Stimulated activated CD4-positive, alpha-beta T cell treated with anti-CD3 and anti-CD28 coated beads, Interleukin-4, amount 100 ng/mL, for 48 hours (primary cell): ENCODE measurements at places on chromosomes 1 and 21.

- DNase-seq: no peak
These were observed 9.1 kb upstream of the MATN1 start for GRCh38 chr1:30732277-30732996.

DNA sequence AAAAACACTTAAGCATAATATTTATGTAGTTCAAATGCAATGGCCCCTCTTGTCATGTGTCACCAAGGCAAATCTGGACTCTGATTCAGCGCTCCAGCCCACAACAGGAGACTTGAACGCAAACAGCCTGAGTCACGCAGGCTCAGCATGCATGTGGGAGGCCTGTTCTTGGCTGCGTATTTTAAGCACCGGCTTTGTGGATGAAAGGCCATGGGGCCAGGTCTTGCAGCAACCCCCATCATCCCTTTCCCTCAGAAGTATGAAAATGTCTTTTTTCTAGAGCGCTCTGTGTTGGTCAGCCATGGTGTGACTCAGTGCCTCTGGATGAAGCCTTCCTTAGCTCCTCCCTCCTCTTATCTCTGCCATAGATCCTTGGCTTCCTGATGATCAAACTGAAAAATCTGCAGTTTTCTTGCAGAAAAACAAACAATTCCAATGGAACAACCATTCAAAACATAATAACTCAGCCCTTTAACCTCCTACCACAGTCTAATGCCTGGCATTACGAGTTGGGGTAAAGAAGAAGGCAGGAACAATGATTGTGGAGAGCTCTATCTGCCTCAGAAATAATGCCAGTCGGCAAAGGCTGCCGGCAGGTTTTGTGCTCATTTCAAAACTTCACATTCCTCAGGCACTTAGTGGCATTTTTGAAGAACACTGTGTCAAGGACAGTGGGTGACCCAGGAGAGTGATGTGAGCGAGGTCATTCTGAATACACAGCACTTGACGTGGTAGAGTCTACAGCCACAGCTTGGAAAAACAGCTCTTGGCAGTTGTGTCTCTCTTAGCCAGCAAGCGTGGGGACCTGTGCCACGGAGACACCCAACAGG lies 167.5 kb downstream of the CLIC6 start:
- peak; percentile 21 for DNase-seq

- DNase-seq: no peak
These were observed 8.6 kb downstream of the ALPL start for GRCh38 chr1:21517660-21518480.

GRCh38 chr1:170424346-170424745 lies 107.6 kb upstream of the GORAB start:
- DNase-seq: no peak

DNA sequence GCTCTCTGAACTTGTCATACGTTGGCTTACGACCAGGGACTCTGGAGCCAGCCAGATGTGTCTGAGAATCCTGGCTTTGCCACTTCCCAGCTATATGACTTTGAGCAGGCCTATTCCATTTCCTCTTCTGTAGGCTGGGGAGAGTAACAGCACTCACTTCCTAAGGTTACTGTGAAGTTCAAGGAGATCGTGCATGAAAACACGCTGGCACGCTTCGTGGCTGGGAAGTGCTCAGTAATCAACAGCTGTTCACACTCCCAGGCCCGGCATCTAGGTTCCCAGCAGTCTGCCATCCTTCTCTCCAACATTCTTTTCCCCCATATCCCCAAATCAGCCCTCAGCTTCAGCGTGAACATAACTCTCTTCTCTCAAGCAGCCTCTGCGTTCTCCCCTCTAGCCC lies 2.0 kb downstream of the ASCL5 start:
- no peak for DNase-seq

- DNase-seq: no peak
These were observed 63.8 kb downstream of the LAMC1 start for GRCh38 chr1:183087001-183087400.

GRCh38 chr1:112904071-112904830 lies 51.7 kb downstream of the SLC16A1 start:
- DNase-seq: peak; percentile 67

GRCh38 chr1:109901524-109902145 lies 9.0 kb upstream of the CSF1 start:
- peak; percentile 22 for DNase-seq

DNA sequence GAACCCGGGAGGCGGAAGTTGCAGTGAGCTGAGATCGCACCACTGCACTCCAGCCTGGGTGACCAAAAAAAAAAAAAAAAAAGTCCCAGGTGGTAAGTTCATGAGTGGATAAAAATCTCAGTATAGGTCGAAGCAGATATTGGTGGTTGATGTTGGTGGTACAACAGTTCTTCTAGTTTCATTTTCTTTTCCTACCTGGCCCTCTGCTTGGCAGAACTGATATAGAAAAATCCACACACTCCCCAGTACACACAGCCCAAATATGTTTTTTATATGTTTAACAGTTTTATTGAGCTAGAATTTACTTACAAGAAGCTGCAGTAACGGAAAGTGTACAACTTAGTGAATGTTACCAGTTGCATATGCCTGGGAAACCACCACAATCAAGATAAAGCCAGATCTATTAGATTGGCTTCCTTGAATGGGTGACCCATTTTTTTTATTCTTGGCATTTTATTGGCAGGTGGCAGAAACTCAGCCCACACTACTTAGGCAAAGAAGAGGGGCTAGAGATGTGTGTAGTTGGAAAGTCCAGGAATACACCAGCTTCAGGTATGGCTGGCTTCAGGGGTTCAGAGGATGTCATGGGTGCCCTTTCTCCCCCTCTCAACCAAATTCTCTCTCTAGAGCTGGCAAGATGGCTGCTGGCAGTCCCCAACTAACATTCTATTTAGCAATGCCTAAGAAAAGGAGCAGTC lies 118.3 kb upstream of the SLC25A33 start:
- DNase-seq: no peak

- peak; percentile 55 for DNase-seq
These were observed 31.2 kb downstream of the CDCP2 start for GRCh38 chr1:54121482-54122134.

DNA sequence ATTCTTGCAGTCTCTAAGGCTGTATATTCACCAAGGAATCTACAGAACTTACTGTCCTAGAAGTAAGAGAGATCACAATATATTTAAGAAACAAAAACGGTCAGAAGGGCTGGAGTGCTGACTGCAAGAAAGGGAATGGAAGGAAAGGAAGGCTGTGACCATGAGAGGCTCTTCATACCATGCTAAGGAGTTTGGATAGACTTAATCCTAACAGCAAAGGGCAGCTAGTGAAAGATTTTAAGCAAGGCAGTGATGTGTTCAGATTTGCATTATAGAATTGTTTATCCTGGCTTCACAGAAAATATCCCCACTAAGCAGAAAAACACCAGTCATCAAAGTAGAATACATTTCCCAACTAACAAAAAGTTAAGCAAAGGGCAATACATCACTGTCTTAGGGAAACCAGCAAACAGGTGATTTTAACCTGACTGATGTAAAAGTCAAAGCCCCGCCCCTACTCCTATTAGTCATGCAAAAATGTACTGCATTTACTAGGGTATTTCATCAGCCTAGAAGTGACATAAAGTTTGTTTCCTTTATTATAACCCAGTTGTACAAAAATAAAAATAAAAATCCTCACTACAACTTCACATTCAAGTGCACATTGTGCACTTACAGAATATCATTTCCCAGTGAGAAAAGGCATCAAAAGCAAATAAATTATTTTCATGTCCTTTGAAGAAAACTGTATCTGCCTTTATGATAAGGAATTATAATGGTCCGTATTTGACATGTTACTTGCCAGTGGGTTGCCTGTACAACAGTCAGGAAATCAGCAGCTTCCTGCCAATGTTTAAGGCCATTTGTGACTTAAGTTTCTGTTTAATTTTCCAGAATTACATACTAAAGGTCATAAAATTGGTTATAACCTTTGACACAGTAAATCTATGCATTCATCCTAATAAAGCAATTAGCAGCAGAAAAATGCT lies 17.2 kb downstream of the JAK1 start:
- no peak for DNase-seq

- DNase-seq: no peak
These were observed 624.3 kb upstream of the BRINP3 start for GRCh38 chr1:191101960-191102359.

GRCh38 chr1:22344851-22345560 lies 106.6 kb upstream of the ZBTB40 start:
- no peak for DNase-seq

DNA sequence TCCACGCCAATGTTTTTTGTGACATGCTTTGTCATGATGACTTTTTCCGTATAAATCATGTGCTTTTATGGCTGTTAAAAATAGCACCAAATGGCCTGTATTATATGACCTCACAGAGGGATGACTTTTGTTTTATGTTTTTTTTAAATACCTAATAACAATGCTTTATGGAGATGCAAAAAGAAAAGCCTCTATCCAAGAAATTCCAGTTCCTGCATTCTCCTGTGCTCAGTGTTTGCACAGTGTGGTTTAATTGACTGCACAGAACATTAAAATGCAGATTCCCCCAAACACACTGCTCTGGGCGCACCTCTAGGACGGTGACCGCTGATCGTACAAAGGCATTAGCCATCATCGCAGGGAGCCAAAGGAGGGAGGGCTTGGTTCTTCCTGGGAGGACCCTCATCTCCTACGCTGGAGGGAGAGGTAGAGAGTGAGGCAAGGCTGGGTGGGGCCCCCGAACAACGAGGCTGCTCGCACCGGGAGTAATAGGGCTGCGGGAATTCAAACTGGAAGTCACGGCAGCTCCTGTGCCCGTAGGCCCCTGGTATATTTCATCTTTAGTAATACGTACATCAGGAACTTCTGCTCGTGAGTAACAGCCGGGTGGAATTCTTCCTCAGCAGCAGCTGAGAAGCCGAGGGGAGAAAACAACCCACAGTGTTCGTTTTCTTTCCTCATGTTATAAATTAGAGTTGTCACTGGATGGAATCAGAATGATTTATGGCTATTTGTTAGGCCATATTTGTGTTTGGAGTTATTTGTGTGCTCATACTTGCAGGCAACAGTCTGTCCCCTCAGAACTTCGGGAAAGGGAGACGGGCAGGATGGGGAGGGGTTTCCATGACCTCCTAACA lies 465.6 kb downstream of the CAMTA1 start:
- no peak for DNase-seq

- no peak for DNase-seq
These were observed 10.7 kb upstream of the ARHGEF11 start for GRCh38 chr1:157056269-157056668.

- DNase-seq: no peak
These were observed 103.0 kb downstream of the SMYD3 start for GRCh38 chr1:246404078-246404477.

DNA sequence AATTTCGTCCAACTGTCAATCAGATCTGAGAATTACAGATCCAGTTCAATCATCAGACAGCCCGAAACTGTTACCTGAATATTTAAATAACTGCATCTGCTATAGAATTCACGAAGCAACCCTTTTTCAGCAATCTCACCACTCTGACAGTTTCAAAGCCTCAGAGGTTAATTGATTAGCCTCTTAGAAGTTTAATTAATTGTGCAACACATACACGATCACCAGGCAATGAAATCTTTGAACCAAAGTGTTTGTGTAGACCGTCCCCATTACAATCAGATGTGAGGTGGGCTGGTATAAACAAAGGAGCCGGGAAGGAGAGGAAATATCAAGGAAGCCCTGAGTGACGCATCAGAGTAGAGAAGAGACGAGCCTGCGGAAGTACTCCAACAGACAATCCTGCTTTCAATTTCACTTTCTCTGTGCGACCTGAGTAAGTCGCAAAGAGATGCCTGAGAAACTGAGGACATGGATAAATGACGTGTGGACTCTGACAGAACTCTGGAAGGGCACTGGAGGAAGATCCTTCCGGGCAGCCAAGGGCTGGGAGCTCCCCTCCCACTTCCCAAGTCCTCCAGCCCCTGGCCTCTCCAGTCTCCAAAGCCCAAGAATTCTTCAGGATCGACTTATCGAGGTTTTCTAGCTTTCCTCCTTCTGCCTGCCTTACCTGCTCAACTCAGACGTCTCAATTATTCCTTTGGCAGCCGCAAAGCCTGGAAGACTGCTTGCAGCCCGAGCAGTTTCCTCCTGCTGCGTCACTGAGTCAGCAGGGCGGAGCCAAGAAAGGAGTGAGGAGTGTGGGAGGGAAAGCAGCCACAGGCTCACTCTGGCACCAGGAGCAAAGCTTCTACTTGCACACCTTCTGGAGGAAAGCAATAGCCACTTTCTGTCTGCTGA lies at the start of gene RNASEL:
RNASEL (minus strand) TSS at position 757 of the 897 bp plus-strand sequence. CDS start 2,450 bp downstream, outside the sequence.
- DNase-seq: peak; percentile 54

DNA sequence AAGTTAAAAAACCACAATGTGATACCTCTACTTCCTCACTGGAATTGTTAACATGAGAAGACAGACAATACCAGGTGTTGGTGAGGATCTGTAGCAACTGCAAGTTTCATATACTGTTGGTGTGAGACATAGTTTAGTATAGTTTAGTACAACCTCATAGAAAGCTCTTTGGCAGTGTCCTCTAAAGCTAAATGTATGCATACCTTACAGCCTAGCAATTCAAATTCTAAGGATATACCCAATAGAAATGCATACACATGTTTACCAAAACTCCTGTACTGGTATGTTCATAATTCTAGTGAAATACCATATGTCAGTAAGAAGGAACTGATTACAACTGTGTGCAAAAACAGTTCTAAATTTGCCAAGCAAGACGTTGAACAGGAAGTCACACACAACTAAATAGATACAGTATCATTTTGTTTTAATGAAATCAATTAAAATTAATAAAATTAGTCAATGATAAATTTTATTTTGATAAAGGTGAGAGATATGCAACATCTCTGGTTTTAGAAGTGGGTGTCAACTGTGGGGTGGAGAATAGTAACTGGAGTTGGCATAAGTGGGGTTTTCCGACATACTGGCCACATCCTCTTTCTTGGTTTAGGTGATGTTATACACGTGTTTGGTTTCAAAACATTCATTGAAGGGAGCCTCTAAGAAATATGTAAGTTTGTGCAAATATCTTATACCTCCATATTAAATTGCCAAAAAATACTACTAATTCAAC lies 450.7 kb downstream of the PTPRC start:
- no peak for DNase-seq

GRCh38 chr21:42515708-42516502 lies 2.3 kb downstream of the SLC37A1 start:
- DNase-seq: no peak

- DNase-seq: no peak
These were observed 91.9 kb upstream of the IGSF21 start for GRCh38 chr1:18015719-18016118.

DNA sequence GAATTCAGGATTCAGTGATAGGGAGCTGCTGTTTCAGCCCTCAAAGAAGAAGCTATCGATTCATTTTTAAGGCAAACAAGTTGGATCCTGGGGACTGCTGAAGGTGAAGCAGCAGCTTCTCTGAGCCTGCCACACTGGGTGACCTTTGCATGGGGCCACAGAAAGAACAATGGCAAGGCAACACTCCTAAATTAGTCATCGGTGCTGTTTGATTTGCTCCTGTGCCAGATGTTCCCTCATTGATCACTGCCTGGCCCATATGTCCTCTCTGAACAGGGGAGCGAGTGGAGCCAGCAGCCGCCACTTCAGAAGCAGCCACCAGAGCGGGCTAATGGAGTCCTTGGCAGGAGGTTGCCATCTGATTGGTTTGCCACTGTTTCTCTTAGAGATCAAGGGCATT lies 391.5 kb downstream of the NTNG1 start:
- DNase-seq: no peak

GRCh38 chr1:237972186-237972585 lies 81.5 kb upstream of the ZP4 start:
- no peak for DNase-seq
